Thymus (tissue), 14 donors: ENCODE measurements at places on chromosomes 12 and 14. TPM values are rescaled to one million over a fixed set of nuclear protein-coding genes. Genes with fewer than 3 reads are reported as not detected.
A peak's percentile ranks its signal among the peaks of the same experiment; 100 is the strongest.

GRCh38 chr12:71415336-71416231, 24.0 kb upstream of the LGR5 start:
- no peak for DNase-seq

- DNase-seq = no peak
Measured at GRCh38 chr14:102854091-102854703, 68.3 kb upstream of the AMN start.

DNA sequence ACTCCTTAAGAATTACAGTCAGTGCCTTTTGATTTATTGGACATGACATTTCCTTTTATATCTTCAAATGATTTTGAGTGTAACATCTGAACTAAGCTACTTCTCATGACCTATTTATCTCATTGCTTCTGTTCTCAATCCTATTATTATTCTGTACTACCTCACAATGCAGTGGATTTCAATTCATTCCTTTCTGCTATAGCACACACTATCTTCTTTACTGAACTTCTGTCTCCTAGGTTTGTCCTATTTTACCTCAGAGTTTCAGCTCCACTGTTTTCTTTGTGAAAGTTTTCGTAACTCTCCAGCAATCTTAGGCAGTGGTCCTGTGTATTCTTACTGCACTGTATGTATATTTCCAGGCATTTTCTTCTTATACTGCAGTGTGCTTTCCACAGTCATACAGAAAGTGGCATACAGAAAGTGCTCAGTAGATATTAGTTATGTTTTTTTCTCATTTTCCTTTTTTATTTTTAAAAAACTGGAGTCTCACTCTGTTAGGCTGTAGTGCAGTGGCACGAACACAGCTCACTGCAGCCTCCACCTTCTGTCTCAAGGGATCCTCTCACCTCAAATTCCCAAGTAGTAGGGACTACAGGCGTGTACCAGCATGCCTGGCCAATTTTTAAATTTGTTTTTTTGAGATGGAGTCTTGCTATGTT, 368.6 kb upstream of the RGS6 start:
- no peak for DNase-seq

DNA sequence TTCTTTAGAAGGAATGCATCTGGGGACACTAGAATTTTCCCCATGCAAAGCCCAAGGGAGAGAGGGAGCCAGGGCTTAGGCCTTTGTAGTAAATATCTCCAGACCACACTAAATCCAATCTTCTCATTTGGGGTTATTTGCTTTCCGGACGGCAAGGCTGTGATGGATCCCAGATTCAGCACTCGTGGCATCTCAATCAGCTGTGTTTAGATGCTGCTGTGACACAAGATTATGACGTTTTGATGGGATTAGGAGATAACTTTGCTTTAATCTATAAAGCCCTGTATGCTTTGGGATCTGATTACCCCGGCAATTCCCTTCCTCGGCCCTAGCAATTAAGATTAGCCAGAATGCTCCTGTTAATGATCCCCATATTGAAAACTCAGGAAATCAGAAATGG, 686.7 kb upstream of the TBX3 start:
- DNase-seq = no peak

- DNase-seq = no peak
Measured at GRCh38 chr12:100671396-100672074, 98.1 kb downstream of the GAS2L3 start.

DNA sequence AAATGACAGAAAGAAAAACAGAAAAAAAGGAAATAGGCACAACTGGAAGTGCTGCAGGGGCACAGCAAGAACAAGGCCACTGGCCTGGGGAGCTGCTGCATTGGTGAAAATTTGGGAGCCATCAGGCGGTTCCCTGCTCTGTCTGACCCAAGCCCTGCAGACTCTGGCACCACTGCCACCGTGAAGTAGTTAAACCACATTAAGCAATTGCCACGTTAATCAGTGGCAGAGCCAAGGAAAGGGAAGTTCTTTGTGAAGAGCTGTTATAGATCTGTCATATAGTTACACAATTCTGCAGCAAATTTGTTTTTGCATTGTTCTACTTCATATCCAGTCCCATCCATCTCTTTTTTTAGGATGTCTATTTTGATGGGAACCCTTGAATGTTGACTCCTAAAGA, 915.3 kb downstream of the FSCB start:
- no peak for DNase-seq

NANOG gene
- total RNA-seq = 0.05 TPM

DNA sequence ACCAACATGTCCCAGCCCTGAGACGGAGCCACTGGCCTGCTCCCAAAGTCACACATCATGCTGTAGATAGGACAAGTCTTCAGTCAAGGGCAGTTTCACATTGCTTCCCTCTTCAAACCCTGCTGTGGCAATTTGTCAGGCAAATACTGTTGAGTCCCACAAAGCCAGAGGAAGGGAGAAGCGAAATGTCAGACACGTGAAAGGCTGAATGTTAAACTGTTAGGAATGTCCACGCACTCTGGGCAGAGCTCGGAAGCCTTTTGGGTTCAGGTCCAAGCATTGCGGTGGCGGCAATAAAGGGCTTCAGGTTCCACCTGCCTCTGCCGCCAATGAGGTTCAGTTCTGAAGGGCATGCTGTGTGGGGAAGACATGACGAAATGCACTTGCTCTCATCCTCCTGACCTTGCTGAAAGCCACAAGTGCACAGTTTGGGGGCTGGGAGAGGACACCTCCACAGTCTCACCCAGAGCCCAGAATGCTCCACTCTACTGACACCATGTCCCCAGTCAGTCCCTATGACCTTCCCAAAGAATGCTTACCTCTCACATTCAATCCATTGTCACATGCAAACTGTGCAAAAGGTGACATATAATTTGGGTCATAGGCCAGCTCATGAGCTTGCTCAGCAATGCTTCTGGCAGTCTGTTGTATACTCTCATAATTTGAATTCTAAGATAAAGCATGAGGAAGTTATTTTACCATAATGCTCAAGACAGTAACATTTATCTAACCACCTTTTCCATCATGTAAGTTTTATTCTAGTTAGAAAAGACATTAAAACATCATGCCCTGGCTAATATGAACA, 35.7 kb downstream of the RAD9B start:
- no peak for DNase-seq

MDM1 gene
- total RNA-seq = 28.5 TPM

GRCh38 chr12:62793256-62794217, 141.4 kb downstream of the PPM1H start:
- DNase-seq = peak; percentile 54

GRCh38 chr14:54316652-54317051, 80.2 kb upstream of the CDKN3 start:
- no peak for DNase-seq

DNA sequence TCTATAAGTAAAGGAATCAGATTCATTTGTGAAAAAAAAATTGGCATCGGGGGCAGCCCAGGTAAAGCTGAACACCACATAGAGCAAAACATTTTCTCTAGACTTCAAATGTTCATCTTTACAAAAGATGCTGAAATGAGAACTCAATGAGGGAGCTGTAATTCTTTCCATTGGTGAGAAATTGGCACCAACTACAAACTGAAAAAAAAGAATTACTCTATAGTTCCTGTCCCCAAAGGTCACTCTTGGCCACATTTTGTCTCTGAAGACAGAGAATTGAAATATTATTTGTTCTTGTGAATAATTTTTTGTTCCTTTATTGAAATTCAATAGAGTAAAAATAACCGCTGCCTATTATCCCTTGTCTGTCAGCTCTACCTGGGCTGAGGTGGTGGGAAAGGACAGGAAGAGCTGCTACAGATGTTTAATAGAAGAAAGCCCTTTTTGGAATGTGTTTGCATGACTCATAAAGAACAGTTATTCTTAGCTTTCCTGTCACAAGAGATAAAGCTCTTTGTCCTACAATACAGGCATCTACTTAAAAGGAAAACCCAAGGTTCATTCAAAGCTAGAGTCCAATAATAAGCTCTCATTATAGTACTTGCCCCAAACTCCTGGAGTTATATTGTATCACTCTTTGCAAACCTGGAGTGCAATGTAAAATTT, 380.1 kb upstream of the KITLG start:
- DNase-seq = no peak

FSCB gene
- total RNA-seq = not detected

GRCh38 chr12:100827901-100828520, 33.4 kb downstream of the ANO4 start:
- DNase-seq = no peak

DNA sequence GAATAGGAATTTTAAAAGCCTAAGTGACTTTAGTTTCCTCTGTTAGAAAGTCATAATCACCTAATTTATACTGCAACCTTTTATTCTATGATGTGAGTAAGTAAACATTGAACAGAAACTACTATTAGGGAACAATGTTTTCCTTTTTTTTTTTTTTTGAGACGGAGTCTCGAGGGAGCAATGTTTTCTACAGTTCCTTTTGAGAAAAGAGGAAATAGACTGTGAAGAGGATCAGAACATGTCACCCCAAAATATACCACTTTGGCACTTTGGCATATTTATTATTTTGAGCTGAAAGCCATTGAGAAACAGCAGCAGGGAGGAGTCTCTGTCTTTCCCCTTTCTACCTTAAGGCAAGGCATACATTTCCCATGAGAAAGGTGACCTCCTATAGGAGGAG, 162.7 kb upstream of the CNOT2 start:
- DNase-seq = no peak

HAL gene
- 0.38 TPM for total RNA-seq

- no peak for DNase-seq
Measured at GRCh38 chr12:111330800-111331752, 37.8 kb downstream of the PHETA1 start.

GRCh38 chr14:91417120-91417982, at the start of gene CCDC88C:
CCDC88C (minus strand) TSS chr14:91417820; CDS start chr14:91417690, 130 bp downstream.
- DNase-seq = peak; percentile 54

PLEK2 gene
- total RNA-seq = 34.0 TPM

COX8C gene
- total RNA-seq = not detected

EPYC gene
- total RNA-seq = 0.14 TPM

PTPN21 gene
- 0.99 TPM for total RNA-seq

DNA sequence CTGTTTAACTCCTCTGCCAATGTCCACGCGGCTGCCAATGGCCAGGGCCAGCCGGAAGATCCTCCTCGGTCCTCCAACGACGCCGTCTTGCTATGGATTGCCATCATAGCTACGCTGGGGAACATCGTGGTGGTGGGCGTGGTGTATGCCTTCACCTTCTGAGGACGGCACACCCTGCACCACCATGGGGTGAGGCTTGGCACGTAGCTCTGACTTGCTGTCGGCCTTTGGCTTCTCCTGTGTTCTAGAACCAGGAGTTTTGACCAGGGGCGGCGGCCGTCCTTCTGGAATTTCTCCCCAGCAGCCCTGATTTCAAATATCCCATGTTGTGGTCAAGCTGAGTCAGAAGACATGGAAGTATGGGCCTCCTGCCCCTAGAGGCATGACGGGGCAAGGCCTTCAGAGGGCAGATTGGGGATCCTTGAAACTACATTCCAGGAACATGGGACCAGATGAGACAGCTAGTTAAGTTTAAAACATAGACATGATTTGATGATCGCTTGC, 47.5 kb downstream of the C14orf132 start:
- no peak for DNase-seq

GRCh38 chr12:49889361-49890095, 14.2 kb downstream of the FAIM2 start:
- no peak for DNase-seq

KIF5A gene
- total RNA-seq = 0.05 TPM

DNA sequence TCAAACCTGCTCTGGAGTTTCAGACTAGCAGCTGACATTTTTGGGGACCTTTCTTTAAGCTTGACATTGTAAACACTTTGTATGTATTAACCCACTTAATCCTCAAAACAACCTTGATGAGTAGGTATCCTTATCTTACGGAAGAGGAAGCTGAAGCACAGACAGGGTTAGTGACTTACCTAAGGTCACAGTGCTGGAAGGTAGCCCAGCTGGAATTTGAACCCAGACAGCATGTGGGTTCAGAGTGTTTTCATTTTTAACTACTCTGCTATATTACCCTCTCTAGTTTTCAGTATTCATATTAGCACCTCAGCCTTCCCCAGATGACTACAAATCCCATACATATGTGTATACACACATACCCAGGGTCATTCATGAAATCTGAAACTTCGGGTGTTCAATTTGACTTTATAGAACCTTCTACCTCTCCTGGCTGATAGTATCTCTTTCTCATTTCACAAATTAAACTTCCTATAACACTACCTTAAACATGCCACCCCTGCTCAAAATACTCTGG, 13.9 kb downstream of the LPCAT3 start:
- no peak for DNase-seq

GRCh38 chr12:8958066-8958465, 8.6 kb upstream of the M6PR start:
- no peak for DNase-seq

- no peak for DNase-seq
Measured at GRCh38 chr12:122399592-122400373, 22.7 kb downstream of the CLIP1 start.

GRCh38 chr12:105855361-105856047, 283.2 kb downstream of the NUAK1 start:
- no peak for DNase-seq

- DNase-seq = no peak
Measured at GRCh38 chr12:110699591-110700445, 10.9 kb upstream of the HVCN1 start.
